ENCODE measurements at places on chromosomes 16 and 17. TPM values are rescaled to one million over a fixed set of nuclear protein-coding genes. Genes with fewer than 3 reads are reported as not detected.

ASPHD1 gene
- polyA plus RNA-seq: 0.29 TPM

DNA sequence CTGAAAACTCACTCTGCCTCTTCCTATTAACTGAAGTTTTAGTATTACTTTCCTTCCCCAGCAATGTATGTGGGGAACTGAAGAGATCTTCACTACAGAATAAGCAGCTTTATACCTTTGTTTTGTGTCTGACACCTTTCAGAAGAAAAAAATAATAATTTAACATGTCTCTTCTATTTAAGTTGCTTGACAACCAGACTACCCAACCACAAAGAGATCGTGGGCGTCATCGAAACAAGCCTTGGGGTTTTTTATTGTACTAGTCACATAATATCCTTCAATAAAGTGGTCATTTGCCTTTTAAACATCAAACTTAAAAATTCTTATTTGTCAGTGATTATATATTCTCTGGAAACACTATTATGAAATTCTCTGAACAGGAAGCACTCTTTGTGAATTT, 123.7 kb downstream of the CHD9NB start:
- no peak for DNase-seq

GRCh38 chr16:54288030-54288834, 1.6 kb upstream of the IRX3 start:
- no peak for DNase-seq

GRCh38 chr17:41490000-41490990, 585 bp upstream of the KRT36 start:
- no peak for DNase-seq

DNA sequence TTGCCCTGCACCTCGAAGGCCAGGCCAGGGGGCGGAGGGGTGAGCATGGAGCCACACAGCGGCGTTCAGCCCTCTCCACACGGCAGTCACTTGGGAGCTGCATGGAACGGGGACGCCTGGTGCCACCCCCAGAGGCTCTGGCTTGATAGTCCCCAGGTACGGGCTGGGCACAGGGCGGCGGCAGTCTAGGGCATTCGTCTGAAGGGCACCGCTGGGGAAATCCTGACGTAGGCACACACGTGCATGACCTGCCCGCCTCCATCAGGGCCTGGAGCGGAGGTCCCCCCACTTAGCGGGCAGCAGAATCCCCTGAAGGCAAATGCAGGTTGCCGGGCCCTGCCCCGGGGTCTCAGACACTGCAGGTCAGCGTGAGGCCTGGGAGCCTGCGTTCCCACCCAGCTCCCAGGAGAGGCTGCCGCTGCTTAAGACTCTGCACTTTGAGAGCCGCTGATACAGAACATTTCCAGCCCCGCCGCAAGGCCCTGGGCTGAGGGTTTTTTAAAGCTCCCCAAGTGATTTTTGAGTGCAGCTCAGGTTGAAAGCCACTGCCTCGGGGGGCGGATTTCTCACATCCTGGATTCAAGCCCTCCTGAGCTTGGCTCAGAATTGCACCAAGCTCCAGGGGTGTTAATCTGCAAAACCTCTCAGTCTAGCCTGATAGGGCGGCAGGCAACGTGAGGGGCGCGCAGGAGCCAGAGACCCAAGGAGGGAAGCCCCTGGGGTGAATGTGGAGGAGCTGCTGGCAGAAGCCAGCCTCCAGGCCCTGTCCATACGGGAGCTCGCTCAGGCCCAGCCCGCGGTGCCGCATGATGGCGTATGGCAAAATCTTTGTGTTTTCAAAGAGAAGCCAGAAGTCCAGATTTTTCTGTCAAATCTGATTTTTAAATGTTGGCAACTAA, 182.3 kb upstream of the GSE1 start:
- DNase-seq: no peak

CD300H gene
- not detected for polyA plus RNA-seq

DNA sequence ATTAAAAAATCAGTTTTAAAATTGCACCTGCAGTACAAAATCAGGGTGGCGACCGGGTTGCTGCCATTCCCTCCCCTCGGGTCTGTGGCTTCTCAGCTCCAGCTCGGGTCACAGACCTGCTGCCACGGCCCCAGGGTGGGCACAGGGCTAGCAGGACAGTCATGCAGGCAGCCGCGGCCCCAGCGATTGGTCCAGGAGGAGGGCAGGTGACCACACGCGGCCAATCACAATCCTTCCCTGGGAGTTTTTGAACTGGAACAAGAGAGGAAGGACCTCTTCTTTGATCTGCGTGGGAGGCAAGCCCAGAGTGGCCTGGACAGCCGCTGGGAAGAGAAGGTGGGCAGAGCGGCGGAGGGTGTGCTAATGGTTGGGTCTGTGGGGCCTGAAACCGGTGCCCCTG, 25.5 kb downstream of the CBFA2T3 start:
- DNase-seq: no peak

DNA sequence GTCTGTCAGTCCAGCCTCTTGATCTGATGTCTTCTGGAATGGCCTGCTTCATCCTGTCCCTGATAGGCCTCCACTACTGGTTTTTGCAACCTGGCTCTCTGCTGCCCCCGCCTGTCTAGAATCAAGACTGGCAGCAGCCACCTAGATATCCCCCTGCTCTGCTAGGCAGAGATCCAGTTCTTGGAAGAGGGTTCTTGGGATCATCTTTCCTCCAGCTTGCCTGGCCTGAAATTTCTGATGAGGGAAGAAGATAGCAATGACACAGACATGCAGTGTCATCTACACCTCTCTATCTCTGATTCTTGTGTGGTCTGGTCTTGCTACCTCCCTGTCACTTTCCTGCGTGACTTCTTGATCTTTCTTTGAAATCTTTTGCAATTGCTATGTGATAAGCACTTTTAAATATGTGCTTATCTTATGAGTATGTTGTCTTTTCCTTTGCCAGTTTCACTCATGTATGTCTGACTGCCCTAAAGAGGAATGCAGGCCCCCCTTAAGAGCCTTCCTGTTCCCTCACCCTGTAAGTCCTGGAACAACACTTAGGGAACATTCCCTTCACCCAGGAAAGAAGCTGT, 20.3 kb upstream of the NFATC3 start:
- DNase-seq: no peak

DNA sequence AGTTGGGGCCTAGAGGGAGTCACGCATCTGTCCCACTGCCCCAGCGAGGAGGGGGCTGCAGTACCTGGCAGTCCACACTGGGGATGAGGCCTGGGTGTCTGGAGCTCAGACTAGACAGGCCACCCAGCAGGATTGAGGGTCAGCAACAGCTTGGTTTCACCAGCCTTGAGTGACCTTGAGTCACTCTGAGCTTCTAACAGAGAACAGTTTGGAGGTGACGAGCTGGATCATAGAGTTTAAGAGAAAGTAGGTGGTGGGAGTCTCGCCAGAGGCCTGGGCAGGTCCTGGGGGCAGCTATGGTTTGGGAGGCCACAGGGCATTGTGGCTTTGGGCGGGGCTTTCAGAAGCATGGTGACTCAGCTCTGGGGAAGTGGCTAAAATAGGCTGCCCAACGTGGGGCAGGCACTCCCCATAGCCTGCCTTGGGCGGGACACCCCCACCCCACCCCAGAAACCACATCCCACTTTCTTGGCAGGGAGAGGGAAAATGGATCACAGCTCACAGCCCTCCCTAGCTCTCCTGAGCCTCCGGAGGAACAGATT, 20.5 kb downstream of the CDC42EP4 start:
- no peak for DNase-seq

PRMT7 gene
- 39.9 TPM for polyA plus RNA-seq

GRCh38 chr16:4325253-4325758, 9.4 kb downstream of the GLIS2 start:
- DNase-seq: no peak

C16orf86 gene
- polyA plus RNA-seq: 2.4 TPM

MAF gene
- polyA plus RNA-seq: 28.8 TPM
